Keratinocyte (primary cell): ENCODE measurements at places on chromosomes 6 and 20.

DNA sequence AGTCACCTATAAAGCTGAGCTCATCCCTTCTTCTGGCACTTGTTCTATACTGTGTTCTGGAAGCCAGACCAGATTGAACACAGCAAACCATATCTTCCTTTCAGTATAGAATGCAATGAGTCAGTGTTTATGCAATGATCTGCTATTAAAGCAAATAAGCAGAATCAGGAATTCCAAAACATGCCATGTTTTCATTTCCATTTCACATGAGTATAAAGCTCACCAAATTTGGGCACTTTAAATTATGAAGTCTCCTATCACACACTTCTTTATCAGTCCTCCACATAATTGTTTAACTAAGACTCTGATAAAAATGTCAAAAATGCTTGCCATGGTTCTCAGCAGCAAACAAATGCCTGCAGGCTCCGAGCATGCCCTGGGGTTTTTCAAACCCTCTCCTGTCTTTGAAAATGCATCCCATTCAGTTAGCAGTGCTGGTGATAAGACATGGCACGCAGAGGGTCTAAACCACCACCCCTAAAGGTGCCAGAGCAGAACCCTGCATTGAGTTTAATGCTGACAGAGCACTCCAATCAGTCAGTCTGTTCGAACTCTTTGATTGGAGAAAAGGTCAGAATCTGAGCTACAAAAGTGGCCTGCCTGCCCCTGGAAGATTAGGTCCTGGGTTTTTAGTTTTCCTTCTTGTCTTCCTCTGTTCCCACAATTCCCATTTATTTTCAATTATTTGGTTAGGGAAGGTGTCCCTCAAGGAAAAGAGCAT, 234.1 kb downstream of the GMPR start:
- no peaks in the 10 kb centered on the region for H3K27me3 ChIP-seq
- no peak overlapping the region for H3K4me3 ChIP-seq
- no peaks in the 10 kb centered on the region for H3K36me3 ChIP-seq
- no peak overlapping the region for H3K27ac ChIP-seq
- DNase-seq = no peak

- no peaks in the 10 kb centered on the region for H3K27me3 ChIP-seq
- no peaks in the 10 kb centered on the region for H3K4me1 ChIP-seq
- H3K27ac ChIP-seq = no peak overlapping the region
- no peak for DNase-seq
- H3K36me3 ChIP-seq = peaks cover 28% of the 10 kb centered on the region
- no peak overlapping the region for H3K4me3 ChIP-seq
These were observed 106.8 kb upstream of the NUP153 start for GRCh38 chr6:17813542-17813941.

GRCh38 chr6:143941852-143942627, 66.0 kb downstream of the PLAGL1 start:
- H3K4me3 ChIP-seq = no peak overlapping the region
- no peaks in the 10 kb centered on the region for H3K27me3 ChIP-seq
- no peak overlapping the region for H3K27ac ChIP-seq

GRCh38 chr6:81331526-81331925, 421.0 kb downstream of the TENT5A start:
- no peak overlapping the region for H3K27ac ChIP-seq
- H3K36me3 ChIP-seq = no peaks in the 10 kb centered on the region
- DNase-seq = no peak
- no peak overlapping the region for H3K4me3 ChIP-seq

DNA sequence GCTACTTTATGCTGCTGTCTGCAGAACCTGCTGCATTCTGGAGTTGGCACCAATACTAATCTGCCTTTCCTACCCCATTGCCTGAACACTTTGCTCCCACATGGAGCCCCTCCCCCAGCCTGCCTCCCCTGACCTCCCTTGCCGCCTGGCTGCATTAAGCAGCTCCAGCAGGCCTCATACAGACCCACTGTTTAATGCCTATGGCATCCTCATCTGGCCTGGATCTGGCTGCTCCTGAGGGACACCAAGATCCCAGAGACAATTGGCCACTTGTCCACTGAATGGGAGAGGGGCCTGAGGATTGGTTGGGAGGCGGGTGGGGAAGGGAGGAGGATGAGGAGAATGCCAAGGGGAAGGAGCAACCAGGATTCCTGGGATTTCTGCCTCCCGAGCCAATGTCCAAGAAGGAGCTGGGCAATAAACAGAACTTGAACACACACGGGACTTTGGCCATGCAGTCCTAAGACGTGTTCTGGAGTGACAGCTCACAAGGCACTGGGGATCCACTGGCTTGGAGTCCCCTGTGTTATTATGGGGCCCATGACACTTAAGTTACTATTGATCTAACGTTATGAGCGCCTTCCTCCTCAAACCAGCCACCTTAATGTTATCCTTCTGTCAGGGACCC, 10.4 kb upstream of the KCNK5 start:
- H3K4me3 ChIP-seq = no peak overlapping the region
- no peak for DNase-seq
- H3K27ac ChIP-seq = no peak overlapping the region
- H3K27me3 ChIP-seq = no peaks in the 10 kb centered on the region
- H3K4me1 ChIP-seq = peaks cover 5% of the 10 kb centered on the region

GRCh38 chr6:7888587-7889357, 21.8 kb downstream of the TXNDC5 start:
- DNase-seq = no peak
- H3K27me3 ChIP-seq = no peaks in the 10 kb centered on the region
- no peak overlapping the region for H3K4me3 ChIP-seq
- H3K36me3 ChIP-seq = peaks cover 49% of the 10 kb centered on the region

GRCh38 chr6:126807876-126808275, 310.6 kb upstream of the RSPO3 start:
- no peak overlapping the region for H3K4me3 ChIP-seq
- no peak overlapping the region for H3K27ac ChIP-seq
- H3K27me3 ChIP-seq = peaks cover 6% of the 10 kb centered on the region
- no peaks in the 10 kb centered on the region for H3K4me1 ChIP-seq
- H3K36me3 ChIP-seq = no peaks in the 10 kb centered on the region

DNA sequence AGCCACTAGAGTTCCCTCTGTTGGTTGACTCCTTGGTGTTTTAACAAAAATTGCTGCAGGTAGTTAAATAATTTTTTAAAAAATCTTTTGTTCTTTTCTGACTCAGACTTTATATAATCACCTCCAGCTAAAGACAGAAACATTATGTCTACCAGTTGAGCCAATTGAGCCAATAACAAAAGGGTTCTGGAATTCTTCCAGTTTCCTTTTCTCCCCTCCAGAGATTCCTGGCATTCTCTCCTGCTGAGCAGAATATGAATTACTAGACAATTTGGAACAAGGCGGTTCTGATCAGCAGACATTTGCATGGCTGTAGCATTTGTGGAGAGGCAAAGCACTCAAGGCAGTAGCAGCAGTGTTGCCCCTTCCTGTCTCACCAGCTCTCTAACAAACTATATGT, 144.0 kb upstream of the SLC35B3 start:
- peaks cover 3% of the 10 kb centered on the region for H3K4me1 ChIP-seq
- peak; percentile 41 for DNase-seq
- no peaks in the 10 kb centered on the region for H3K27me3 ChIP-seq

GRCh38 chr20:6469695-6470094, 297.8 kb upstream of the BMP2 start:
- H3K27ac ChIP-seq = no peak overlapping the region
- no peaks in the 10 kb centered on the region for H3K27me3 ChIP-seq
- no peak overlapping the region for H3K4me3 ChIP-seq
- no peak for DNase-seq
- no peaks in the 10 kb centered on the region for H3K4me1 ChIP-seq

DNA sequence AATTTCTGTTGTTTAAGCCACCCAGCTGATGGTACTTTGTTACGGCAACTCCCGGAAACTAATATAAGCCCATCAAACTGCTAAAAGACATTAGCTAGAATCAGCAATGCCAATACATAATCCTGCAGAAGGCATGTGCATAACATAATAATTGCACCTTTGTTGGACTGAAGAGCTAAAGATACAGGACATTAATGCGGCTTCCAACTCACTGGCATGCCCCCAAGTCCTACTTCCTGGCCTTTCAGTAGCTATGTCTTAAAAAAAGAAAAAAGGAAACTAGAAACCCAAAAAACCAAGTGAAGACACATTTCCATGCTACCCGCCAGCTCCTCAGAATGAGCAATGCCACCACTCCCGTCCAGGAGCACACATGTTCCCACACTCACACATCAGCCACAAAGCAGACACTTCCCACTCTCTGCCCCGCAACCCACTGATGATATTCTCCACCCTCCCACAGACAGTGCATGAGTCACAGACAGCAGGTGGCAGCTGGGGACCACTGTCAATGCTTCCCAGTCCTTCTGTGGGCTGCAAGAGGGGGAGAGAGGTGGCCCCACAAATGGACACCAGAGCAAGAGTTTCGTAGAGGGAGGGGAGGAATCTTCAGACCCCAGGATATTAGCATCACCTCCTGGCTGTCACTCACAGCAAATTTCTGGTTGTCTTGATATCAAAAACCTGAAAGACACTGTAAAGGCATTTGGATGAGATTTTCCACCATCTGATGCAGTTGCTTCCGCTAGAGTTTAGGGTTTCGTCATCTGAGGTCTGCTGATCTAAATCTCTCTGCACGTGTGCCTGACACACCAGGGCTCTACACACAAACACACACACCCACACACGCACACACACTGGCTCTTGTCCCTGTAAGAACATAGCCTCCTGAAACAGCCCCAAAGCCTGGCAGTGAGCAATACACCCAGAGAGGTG, 32.8 kb downstream of the GFOD1 start:
- H3K27ac ChIP-seq = peak overlapping the region; percentile 72
- H3K4me1 ChIP-seq = peaks cover 38% of the 10 kb centered on the region
- no peaks in the 10 kb centered on the region for H3K27me3 ChIP-seq
- DNase-seq = no peak
- peaks cover 12% of the 10 kb centered on the region for H3K36me3 ChIP-seq

GRCh38 chr6:92201618-92202017, 1217.7 kb downstream of the EPHA7 start:
- no peaks in the 10 kb centered on the region for H3K4me1 ChIP-seq
- DNase-seq = no peak
- no peak overlapping the region for H3K27ac ChIP-seq
- H3K4me3 ChIP-seq = no peak overlapping the region
- H3K36me3 ChIP-seq = no peaks in the 10 kb centered on the region

DNA sequence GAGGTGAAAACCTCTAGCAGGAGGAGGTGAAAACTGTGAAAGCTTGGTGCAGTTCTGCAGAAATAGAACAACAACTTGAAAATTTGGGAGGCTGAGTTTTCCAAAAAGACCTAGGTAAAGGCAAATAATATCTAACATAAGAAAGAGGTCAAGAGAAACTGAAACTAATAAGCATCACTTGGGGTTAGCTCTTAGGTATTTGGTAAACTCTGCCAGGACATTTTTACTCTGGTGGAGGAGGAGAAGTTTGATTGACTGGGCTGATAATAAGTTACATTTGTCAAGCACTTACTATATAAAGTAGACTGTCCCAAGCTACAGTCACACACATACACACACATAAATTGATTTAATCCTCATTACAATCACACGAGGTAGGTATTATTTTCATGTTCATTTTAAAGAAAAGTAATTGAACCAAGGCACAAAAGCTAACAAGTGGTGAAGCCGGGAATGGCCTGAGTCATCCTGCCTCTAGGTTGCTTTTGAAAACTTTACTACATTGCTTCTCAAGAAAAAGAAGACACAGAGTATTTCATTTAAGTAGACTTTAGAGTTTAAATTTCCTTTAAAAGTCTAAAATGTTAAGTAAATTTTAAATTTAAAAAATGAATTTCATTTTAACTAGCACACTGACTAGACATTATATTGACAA, 275.5 kb downstream of the PTPRK start:
- H3K27ac ChIP-seq = no peak overlapping the region
- no peaks in the 10 kb centered on the region for H3K36me3 ChIP-seq
- H3K27me3 ChIP-seq = no peaks in the 10 kb centered on the region

DNA sequence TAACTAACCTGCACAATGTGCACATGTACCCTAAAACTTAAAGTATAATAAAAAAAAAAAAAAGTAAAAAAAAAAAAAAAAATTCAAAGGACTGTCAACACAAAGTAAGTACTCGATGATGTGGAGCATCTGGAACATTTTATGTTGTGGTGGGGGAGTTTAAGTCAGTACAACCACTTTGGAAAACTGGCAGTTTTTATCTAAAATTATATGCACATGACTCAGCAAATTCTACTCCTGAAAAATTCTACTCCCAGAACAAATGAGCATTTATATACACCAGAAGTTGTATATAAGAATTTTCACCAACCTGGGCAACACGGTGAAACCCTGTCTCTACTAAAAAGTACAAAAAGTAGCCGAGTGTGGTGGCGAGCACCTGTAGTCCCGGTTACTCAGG, 36.9 kb upstream of the CCDC28A start:
- no peak for DNase-seq
- H3K4me1 ChIP-seq = no peaks in the 10 kb centered on the region
- H3K27ac ChIP-seq = no peak overlapping the region
- no peak overlapping the region for H3K4me3 ChIP-seq

- H3K27ac ChIP-seq = no peak overlapping the region
- DNase-seq = no peak
- H3K4me1 ChIP-seq = peaks cover 9% of the 10 kb centered on the region
- H3K36me3 ChIP-seq = no peaks in the 10 kb centered on the region
These were observed 8.7 kb downstream of the PLCG1 start for GRCh38 chr20:41145821-41146620.

DNA sequence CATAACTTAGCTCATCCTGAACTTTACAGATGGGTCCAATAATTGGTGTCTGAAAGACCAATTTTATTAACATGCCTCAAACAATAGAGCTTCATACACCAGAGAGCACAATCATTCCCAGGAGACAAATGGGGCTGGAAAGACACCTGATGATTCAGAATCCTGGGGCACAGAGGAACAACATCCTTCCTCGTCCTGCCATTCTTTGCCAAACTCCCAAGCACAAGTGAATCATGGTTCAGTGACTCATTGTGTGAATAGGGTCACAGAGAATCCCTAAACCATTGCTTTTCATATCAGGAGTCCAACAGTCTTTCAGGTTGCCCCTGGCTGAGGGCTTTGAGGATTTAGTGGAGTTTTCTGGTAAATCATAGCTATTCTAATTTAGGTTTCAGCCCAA, 266.4 kb upstream of the BMP2 start:
- H3K27ac ChIP-seq = peak overlapping the region; percentile 10
- H3K36me3 ChIP-seq = no peaks in the 10 kb centered on the region
- peaks cover 9% of the 10 kb centered on the region for H3K4me1 ChIP-seq
- peak; percentile 49 for DNase-seq
- no peak overlapping the region for H3K4me3 ChIP-seq
- H3K27me3 ChIP-seq = no peaks in the 10 kb centered on the region

GRCh38 chr6:50271817-50272216, 222.1 kb upstream of the DEFB112 start:
- DNase-seq = no peak
- H3K27me3 ChIP-seq = no peaks in the 10 kb centered on the region
- peaks cover 19% of the 10 kb centered on the region for H3K4me1 ChIP-seq
- H3K27ac ChIP-seq = no peak overlapping the region
- H3K36me3 ChIP-seq = no peaks in the 10 kb centered on the region
- H3K4me3 ChIP-seq = no peak overlapping the region

GRCh38 chr6:7107578-7108195, at the start of gene RREB1:
Gene RREB1, plus strand, starts transcription at chr6:7107961. Its CDS starts 73,951 bp downstream, at chr6:7181912.
- peak within 1 kb of the TSS; percentile 64 for H3K4me3 ChIP-seq
- H3K36me3 ChIP-seq = no peaks in the 10 kb centered on the region
- DNase-seq = no peak
- no peaks in the 10 kb centered on the region for H3K27me3 ChIP-seq
